CMK (cell line): ENCODE measurements at places on chromosomes 7 and 10.

DNA sequence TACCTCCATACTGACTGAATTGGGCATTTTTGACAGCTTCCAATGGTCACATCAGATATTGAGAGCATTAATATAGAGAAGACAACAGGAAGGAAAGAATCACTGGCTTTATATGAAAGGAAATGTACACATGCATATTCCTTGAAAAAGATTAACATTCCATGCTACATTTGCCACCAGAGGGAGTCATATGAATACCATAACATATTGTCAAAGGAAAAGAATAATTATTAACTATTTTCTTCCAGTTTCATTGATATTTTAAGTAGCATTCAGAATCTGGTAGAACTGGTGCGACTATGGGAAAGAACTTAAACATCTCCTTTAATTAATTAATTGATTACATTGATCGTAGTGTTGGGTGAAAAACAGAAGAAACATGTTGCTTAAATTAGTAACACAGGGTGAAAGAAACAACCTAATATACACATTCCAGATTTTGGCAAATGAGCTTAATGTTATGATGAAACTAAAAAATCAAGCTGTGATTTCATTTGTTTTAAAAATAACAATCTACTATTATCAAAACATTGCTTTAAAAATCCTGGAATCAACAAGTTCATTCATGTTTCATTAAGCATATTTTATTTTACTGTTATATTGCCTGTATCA, 71.5 kb downstream of the GPR85 start:
- no peak for DNase-seq

- DNase-seq = no peak
These were observed 76.2 kb downstream of the ZNF22 start for GRCh38 chr10:45076891-45077290.

DNA sequence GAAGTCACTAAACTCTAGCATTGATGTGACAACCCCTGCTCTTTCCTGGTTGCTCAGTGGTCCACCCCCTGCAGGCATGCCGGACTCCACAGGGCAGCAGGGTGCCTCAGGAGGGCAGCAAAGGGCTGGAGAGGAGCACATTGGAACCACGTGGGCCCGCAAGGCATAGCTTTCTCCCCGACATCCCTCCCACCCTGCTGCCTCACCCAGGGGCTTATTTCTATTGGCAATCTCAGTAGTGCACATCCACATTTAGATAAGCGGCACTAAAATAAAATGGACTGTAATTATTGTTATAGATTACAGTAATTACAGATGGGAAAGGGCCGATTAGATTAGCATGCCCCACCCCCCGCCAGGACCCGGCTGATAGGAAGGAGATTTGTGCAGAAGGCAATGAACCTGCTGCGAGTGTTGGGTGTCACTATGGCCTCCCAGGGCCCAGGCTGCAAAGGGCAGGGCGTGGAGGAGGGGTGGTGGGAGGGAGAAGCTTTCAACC, 580.1 kb downstream of the GRID1 start:
- no peak for DNase-seq

DNA sequence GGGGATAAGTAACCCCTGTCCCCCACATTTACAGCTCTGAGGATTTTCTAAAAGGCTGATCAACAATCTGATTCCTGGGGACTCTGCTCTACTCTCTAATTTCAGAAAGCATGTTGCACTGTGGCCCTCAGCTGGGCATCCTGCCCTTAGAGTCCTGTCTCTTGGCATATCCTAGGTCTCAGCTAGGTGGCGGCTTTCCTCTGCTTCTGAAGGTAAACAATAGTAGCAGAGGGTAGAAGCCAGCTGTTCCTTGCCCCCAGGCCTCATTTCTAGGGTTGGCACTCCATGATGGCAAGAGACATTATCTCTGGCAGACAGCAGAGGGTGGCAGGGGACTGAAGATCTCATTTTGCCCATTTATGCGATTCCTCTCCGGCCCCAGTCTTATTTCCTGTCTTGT, 77.0 kb downstream of the ADCYAP1R1 start:
- DNase-seq = no peak

GRCh38 chr7:150784120-150784736, 15.9 kb downstream of the TMEM176B start:
- DNase-seq = no peak

- no peak for DNase-seq
These were observed 1199.2 kb downstream of the SORCS3 start for GRCh38 chr10:105840288-105840770.

DNA sequence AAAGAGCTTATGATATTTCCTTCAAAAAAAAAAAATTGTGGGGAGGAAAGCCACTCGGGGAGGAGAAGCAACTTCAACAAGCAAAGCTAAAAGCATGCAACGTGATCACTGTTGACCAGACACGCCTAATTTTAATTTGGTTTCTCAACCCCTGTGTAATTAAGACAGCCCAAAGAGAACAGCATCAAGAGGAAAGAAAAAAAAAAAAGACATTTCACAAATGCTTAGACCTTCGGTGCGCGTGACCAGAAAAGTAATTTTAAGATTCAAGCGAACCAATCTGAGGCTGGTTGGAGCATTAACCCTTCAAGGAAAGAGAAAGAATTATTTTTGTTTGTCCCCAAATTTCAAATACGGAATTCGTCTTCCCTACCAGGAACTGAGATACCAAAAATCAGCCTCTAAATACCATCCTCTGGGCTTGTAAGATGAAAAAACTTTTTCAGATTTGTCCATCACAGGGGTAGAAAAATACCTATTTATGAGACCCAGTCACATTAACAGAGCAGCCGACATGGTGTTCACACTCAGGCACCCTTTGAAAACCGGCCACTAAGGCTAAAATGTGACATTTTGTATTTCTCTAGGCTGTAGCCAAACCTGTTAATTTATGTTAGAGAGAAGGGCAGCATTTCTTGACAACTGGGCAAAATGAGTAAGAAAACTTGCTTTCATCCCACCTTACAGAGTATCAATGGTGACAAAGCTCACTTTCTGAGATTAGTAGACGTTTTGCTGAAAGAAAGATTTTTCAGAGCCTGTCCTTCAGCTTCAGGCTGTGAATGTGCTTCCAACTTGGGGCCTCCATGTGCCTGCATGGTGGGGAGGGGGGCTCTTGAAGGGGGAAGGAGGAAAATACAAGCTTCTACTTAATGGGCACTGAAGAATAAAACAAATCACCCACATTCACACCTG, 179.9 kb upstream of the KLF14 start:
- DNase-seq = no peak

GRCh38 chr7:50703654-50704053, 79.0 kb downstream of the GRB10 start:
- DNase-seq = no peak

DNA sequence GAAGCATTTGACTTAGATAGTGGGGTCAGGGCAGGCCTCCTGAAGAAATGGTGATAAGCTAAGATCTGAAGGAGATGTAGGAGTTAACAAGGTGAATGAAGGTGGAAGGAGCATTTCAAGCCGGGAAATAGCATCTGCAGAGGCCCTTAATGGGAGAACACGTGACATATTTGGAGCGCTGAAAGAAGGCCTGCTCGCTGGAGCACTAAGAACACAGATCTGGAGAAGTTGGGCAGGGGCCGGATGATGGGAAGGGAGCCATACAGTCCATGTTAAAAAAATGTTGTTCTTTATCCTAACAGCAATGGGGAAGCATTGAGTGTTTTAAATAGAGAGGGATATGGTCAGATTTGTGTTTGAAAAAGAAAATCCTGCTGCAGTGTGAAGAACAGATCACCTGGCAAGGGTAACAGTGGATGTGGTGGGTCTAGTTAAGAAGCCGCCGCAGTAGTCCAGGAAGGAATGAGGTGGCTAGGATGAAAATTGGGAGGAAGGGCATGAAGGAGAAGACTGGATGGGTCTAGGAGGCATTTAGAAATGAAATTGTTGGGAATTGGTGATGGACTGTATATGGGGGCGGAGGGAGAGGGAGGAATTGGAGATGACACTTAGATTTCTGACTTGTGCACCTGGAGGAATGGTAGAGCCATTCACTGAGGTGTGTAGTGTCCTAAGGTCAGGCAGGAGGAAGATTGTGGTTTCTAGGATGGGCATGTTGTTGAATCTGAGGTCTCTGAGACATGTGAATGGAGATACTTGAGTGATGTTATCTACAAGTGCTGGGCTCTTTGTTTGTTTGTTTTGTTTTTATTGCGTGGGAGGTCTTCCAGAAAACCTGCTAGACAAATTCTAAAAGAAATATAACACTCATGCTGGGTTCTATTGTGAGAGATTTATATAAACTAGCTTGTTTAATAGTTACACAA, 58.4 kb downstream of the MET start:
- no peak for DNase-seq

- DNase-seq = no peak
These were observed 79.8 kb upstream of the CCDC71L start for GRCh38 chr7:106740806-106741205.

- no peak for DNase-seq
These were observed at the start of gene SMO for GRCh38 chr7:129188372-129188891. TSS of gene SMO (plus strand) at chr7:129188633. CDS start at chr7:129189152, 519 bp downstream.

DNA sequence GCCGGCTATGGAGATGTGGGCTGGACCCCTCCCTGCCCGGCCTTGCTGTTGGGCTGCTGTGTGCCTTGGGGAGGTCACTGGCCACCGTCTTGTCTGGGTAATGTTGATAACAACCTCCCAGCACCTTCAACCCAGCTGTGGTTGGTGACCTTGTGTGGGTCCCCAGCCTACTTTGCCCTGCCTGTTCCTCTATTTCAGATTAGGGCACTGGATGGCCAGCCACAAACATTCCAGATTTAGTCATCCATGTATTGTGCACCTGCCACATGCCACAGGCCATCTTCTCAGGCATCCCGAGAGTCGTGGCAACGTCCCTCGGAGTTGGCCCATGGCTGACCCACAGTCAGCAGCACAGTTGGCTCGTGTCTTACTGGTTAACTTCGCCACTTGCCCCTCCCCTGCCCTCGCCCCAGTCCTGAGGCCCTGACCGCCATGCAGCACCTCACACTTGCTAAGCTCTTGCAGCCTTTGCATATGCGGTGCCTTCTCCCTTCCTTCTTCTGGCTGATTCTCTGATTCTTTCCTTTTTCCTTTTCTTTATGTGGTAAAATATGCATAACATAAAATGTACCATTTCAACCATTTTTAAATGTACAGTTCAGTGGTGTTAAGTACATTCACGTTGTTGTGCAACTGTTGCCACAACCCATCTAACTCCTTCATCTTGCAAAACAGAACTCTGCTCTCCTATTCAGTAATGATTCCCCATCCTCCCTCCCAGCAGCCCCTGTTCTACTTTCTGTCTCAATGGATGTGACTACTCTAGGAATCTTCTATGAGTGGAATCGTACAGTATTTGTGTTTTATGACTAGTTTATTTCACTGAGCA, 60.6 kb downstream of the PRF1 start:
- DNase-seq = no peak

GRCh38 chr7:11343136-11343535, 369.5 kb downstream of the PHF14 start:
- DNase-seq = no peak

DNA sequence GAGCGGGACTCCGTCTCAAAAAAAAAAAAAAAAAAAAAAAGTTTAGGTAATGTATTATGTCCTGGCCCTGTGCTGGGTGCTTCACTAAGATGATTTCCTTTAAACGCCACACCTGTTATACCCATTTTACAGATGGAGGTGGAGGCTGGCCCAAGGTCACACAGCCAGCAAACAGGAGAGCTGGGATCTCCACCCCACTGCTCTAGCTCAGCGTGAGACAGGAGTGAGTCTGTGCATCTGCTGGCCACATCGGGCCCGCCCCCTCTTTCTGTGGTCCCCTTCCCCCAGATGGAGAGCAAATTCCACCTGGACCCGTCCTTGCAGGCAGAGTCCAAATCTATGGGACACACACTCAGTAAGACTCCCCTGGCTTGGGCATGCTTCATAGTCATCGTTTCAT, 51.0 kb downstream of the LHPP start:
- DNase-seq = no peak

GRCh38 chr10:123559823-123560092, 106.4 kb upstream of the GPR26 start:
- DNase-seq = no peak

- DNase-seq = no peak
These were observed 104.2 kb downstream of the COL26A1 start for GRCh38 chr7:101466871-101467270.

DNA sequence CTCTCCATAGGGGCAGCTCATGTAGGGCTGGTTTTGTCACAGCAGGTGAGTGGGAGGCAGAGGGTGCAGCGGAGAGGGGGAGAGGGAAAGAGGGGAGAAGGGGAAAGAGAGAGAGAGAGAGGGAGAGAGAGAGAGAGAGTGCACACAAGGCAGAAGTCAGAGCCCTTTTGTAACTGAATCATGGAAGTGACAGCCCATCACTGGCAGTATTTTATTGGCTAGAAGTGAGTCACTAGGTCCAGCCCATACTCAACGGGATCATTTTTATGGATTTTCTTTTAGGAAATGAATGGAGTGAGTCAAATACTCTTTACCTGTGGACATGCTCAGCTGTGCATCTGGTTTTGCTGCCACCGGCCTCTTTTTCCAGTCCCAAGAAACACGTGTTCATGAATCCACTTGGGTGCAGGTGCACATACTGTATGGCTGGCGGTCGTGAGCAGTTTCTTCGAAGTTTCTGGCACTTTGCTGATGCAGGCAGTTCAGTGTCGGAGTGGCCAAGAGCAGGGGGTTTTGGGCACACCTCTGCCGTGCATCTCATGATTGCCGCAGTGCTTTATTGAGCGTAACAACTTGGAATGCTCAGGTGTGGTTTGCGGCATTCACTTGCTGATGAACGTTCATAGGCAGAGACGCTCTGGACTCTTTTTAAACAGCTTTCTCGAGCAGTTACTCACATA, 40.3 kb downstream of the DOCK1 start:
- no peak for DNase-seq

GRCh38 chr7:29604702-29605101, 41.1 kb downstream of the PRR15 start:
- DNase-seq = no peak

- no peak for DNase-seq
These were observed 33.5 kb downstream of the HYCC1 start for GRCh38 chr7:22980422-22980821.

DNA sequence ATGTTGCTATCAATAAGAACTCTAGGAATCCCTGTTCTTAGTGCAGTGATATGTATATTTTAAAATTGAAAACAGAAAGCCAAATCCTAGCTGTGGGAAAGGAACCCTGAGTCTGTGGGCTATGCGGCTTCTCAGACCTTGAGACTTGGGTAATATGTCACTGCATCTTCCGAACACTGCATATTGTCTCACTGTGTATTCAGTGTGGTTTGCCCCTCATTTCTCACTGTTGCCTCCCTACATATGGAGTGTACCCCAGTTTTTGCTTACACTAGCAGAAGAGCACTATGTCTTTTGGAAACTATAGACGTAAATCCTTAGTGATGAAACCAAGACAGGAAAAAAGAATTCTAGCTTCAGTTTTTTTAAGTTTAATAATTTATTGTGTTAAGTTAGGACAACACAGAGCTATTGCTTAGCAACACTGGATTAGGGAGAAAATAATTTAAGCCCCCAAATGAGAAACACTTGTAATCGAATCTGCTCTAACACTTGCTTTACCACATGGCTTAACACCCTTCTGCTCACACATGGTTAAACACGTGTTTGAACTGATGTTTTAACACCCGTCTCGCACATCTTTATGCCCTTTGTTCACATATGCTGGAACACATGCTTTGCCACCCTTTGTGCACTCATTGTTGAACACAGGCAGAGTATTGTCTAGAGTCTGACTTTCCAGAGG, 251.3 kb downstream of the VTI1A start:
- no peak for DNase-seq
